ENCODE measurements at places on chromosomes 7 and 10.

GRCh38 chr7:20661884-20662283, 46.4 kb downstream of the ABCB5 start:
- no peak for DNase-seq

- peak; percentile 92 for DNase-seq
Observed at GRCh38 chr10:119206603-119207365, 587 bp upstream of the GRK5 start.

DNA sequence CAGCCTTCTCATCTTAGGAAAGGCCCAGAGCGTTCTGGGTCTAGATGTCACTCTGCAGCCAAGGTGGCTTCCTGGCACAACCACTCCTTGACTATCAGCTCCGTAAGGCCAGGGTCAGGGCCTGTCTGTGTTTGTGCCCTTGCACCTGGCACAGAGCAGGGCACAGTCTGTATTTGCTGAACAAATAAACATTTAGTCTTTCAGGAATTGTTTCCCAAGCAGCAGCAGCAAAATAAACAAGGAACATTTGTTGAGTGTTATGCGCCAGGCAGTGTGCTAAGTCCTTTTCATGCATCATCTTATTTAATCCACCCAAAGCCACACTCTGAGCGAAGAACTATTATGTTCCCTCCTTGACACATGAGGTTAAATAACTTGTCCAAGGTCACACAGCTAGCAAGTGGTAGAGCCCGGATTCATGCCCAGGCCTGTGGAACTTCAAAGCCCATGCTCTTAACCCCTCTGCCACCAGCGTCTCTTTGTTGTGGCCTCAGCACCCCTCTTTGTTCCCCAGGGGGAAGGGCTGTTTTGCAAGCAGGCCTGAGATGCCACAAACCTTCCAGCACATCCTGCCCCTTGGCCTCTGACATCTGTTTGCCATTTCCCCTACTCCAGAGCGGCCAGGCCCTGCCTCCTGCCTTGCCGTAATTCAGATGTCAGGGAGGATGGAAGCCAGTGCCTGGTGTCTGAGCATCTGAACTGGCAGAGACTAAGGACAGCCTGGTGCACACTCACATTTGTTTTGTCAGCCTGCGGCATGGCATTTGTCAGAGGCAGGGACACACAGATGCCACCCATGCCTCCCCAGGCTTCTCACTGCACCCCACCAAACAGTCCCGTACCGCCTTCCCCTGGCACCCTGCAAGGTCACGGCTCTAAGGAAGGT, 325.8 kb upstream of the ZMIZ1 start:
- no peak for DNase-seq

DNA sequence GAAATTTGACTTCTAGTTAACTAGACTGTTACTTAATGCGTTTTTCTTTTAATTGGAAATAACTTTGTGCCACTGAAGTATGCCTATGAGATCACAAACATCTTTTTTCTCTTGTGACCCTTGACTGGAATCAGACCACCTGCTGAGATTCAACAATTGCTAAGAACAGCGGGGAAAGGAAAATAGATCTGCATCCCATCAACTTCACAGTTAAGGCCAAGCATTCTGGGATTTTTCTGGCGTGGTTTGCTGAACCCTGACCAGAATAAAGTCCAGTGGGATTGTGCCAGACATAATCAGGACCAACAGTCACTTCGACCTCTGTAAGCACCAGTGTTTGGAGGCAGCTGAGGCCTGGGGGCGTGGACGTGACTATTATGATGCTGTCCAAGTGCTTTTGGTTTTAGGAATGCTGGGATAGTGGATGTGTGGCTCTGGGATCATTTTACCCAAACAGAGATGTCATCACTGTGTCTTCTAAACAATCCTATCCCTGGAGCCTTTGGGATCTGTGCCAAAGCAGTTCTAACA, 373.3 kb upstream of the PRKCQ start:
- no peak for DNase-seq

GRCh38 chr10:130135676-130136225, 440 bp upstream of the GLRX3 start:
- no peak for DNase-seq

GRCh38 chr10:6211341-6211670, 8.6 kb downstream of the PFKFB3 start:
- no peak for DNase-seq

DNA sequence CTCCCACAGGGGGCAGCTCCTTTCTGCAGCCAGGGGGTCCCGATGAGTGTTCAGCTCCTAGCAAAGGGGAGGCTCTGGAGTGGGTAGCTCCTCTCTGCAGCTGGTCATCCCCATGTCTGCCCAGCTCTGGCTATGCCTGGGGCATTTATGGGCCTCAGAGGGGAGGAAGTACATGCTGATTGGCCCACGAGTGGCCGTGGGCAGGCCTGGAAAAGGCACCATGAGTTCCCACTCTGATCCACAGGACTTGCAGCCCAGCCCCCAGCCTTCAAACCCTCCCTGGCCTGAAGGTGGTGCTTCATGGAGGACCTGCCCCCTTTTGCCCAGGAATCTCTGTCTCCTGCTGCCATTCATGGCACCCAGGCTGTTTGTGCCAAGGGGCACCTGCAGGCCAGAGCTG, 268.8 kb downstream of the DNAJB6 start:
- no peak for DNase-seq

- no peak for DNase-seq
Observed at GRCh38 chr10:15640536-15641085, 79.1 kb downstream of the ITGA8 start.

- no peak for DNase-seq
Observed at GRCh38 chr7:73909051-73909941, 48.3 kb downstream of the TMEM270 start.

- DNase-seq, result no peak
Observed at GRCh38 chr10:79586933-79587332, 23.8 kb upstream of the SFTPA1 start.

DNA sequence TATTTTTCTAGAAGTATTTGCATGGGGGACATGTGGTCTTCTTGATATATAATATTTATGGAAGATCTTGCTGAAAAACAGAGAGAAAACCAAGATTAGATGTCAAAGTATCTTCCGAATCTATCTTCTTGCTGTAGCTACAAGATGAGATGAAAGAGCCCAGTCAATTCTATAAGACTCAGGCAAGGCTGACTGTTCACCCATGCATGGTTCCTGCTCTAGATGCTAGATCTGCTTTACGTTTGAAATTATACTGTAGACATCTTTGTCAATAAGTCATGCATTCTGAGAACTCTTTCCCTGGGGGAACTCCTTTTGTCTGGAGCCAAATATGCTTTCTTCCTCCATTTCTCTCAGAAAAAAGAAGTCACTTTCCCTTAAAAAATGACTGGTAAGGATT, 1292.0 kb downstream of the XPNPEP1 start:
- no peak for DNase-seq

DNA sequence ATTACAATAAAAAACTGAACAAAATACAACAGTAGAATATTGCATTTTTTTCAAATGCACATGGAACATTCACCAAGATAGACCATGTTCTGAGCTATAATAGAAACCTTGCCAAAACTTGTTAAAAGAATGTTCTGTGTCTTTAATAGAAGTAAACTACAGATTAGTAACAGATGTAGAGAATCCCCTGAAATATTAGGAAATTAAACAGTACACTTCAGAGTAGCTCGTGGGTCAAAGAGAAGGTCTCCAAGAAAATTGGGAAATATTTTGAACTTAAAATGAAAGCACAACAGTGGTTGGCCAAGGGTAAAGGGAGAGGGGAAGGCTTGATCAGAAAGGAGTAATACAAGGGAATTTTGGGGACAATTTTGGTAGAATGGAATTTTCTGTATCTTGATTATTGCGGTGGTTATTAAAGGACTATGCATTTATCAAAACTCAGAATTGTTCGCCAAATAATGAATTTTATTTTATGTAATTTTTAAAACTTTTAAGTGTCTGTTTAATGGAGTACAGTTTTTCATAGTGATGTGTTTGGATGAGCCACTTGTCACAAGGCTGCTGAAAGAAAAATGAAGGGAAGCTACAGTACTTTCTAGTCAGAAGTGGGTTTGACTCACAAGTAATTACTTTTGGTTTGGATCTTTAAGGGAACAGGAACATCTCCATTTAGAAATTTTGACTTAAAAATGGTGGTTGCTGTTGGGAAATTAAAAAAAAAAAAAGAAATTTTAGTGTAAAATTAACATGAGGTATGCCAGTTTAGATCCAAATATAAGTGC, 10.2 kb downstream of the PLEKHA8 start:
- DNase-seq, result no peak

- DNase-seq, result no peak
Observed at GRCh38 chr10:95408983-95409873, 118.4 kb upstream of the PDLIM1 start.

DNA sequence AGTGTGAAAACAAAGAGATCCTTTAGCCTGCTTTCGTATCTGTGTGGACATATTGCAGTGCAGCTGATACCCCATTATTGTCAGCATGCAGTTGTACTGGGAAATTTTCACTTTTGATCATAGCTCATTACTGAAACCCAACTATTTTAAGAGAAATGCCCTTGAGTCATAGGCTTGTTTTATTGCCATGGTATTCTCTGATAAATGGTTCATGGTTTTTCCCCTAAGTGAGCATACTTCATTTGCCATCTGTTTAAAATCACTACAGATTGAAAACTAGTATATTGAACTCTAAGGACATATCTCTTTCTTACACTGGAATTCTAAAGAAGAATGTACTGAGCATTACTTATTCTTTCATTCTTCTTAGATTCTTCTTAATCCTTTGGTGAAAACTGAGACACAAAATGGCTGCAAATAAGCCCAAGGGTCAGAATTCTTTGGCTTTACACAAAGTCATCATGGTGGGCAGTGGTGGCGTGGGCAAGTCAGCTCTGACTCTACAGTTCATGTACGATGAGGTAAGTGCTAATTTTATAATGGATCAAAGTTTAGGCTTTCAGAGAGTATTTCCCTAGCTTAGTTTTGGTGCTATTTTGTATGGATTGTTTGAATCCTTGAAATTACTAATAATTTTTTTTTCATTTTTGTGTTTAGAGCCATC, 63.0 kb downstream of the RALA start:
- no peak for DNase-seq

- DNase-seq, result no peak
Observed at GRCh38 chr10:59872892-59873463, 33.4 kb downstream of the CCDC6 start.

DNA sequence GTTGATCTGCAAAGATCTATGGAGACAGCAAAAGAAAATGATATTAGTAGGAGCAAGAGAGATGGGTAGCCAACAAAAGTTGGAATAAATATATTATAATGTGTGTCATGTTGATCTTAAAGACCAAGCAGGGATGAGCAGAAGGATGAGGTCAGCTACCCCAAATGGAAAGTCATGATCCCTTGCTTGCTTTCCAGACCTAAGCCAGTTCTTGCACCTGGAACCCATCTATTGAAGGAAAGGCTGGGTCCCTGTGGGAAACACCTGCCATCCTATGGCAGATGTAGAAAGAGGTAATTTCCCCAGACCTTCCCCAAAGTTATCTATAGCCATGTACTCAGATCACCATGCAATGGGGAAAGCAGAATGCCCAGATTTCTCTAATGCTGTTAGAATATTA, 52.5 kb downstream of the LYZL2 start:
- no peak for DNase-seq

GRCh38 chr10:26573674-26574073, 123.8 kb upstream of the PDSS1 start:
- no peak for DNase-seq

DNA sequence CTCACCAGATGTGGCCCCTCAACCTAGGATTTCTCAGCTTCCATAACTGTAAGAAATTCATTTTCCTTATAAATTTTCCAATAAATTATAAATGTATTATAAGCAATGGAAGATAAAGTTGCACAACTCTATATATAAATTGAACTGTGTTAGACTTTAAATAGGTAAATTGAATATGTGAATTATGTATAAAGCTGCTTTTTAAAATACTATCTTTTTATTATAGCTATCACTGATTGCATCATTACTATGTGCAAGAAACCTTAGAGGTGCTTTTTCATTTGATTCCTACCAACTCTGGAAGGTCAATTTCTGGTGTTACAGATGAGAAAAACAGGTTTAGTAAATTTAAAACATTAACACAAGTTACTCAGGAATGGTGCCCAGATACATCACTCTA, 8.4 kb downstream of the MTERF1 start:
- no peak for DNase-seq

DNA sequence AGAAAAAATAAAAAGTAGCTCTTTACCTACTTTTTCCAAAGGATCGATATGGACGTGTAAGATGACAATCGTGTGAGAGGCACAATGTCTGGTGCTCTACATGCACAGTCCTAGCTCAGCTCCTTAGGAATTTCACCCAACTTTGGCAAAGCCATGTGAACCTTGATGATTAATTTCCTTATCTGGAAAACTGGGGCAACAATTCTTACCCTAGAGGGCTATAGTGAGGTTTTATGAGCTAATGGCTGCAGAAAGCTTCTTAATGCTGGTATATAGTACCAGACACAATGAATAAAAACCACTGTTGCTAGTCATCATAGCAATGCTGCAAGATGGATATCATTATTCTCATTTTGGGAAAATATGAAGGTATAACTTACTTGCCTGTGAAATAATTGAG, 202.7 kb downstream of the PARD3 start:
- no peak for DNase-seq

DNA sequence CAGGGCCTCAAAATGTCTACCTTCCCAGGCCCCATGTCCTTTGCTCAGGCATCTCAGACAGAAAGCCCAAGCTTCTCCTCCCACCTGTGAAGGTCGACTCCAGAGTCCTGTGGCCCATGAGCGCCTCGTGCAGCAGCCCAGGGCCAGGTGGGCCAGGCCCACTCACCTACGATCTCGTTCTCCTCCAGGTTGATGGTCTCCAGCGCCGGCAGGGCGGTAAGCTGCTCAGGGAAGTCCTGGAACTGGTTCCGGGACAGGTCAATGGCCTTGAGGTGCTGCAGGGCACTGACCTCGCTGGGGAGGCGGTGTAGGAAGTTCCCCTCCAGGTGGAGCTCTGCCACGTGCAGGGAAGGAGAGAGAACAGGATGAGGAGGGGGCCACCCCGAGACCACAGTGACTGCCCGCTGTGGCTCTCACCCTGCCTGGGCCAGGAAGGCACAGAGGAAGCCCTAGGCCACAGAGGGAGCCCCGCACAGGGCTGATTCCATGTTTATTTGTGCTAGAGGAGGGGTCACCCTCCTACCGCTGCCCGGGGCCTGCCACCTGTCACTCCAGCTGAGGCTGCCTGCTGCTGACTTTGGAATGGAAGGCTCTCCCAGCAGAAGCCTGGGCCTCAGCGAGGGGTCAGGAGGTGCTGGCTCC, 40.0 kb upstream of the NPFFR1 start:
- DNase-seq, result no peak
